Activated T-cell treated with anti-CD3 and anti-CD28 coated beads for 24 hours (primary cell): ENCODE measurements at places on chromosomes 6 and 20.

DNA sequence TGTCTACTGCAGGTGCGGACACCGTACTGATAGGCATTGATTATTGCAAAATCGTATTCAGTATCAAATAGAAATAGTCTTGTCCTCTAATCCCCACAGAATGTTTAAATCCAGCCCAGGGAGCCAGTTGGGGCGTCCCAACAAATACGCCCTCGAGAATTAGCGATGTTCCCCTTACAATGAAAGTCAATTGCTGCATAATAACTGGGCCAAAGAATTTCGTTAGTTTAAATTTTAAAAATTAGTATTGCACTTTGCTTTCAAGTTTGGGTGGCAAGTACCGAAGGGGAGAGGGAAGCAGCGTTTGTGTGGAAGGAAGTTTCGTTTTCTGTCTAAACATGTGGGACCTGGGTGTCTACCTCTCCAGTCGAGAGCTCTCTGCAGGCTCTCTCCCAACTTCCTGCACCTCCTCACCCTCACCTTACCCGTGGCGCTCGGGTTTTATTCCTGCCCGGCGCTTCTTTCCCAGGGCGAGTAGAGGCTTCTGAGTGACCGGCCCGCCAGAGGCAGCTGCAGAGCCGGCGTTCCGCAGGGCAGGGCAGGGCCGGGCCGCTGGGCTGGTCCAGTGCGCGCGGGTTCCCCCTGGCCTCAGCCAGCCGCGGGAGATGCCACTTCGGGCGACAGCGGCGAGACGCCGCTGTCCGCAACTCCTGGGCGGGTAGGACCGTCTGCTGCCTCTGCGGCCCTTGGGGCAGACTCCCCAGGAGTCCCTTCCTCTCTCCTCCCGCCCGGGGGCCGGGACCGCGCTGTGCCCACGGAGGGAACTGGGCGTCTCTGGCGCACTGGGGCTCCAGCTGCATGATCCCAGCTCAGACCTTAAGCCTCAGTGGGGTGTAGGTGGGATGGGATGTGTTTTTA, 862 bp upstream of the TFAP2C start:
- no peak for DNase-seq

- DNase-seq, result no peak
These were observed at the start of gene MOXD1 for GRCh38 chr6:132400883-132401617. Gene MOXD1 (minus strand): TSS chr6:132401475. CDS start chr6:132401426, 49 bp downstream.

- DNase-seq, result no peak
These were observed 149.1 kb downstream of the SASH1 start for GRCh38 chr6:148491638-148492251.

- no peak for DNase-seq
These were observed 125.0 kb downstream of the FYN start for GRCh38 chr6:111748231-111748647.

DNA sequence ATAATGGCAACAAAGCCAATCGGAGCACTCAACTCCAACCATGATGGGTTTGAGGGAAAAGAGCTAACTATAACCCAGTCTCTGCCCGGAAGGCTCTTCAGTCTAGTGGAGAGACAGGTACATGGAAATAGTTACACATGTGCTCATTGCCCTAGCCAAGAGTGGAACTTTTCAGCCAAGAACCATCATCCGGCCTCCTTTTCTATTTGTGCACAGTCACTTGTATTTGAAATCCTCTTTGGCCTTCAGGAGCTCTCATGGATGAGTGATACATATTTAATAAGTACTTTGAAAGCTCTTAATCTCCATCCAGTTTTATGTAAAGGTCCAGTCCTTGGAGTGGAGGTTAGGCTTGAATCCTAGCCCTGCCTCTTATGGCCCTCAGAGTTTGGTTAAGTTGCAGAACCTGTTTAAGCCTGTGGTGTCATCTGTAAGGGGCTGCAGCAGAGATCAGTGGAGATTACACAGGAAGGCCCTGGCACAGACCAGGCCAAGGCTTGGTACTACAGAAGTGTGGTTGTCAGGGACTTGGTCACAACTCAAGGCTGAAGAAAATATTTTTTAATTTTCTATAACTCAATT, 72.3 kb upstream of the SMLR1 start:
- no peak for DNase-seq

DNA sequence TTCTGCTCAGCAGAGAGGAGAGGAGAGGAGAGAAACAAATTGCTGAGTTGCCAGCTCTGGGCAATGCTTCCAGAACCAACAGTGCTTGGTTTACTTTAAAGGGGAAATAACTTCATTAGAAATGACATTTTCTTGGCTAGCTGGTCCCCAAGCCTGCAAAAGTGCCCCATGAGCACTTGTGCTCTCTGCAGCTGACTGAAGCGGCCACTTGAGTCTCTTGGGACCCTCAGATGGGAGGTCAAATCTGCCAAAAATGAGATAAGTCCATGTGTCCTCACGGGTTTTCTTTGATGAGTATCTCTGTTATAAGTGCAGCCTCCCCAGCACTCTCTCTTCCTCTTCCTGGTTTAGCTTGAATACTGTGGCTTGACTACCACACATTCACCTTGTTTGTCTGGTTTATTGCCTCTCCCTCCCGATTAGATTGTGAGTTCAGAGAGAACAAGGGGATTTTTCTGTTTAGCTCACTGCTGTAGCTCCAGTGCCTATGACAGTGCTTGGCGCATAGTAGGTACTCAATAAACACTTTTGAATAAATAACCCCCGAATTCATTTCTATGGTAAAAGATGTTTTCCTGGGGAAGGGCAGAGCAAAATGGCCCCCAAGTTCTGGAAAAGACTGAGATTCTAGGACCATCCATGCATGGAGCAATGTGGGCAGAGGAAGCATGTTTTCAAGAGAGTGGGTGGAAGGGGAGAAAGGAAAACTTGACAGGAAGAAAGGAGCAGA, 7.0 kb upstream of the RIN2 start:
- no peak for DNase-seq

DNA sequence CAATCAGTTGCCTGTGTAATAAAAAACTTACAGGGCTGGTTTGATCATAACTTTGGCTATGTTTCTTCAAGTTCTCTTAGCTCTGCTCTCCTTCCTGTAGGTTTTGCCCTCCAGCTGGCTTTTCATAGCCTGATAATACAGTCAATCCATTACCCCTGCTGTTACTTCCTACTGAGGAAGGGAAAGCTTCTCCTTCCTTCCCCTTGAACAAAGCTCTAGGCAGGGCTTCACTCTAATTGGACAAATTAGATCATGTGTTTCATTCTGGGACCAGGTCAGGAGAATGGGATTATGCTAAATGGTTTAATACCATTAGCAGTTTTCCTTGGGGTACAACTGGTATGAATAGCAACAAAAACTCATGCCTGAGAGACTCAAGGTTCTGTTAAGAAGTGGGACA, 106.8 kb upstream of the MCHR2 start:
- no peak for DNase-seq

- no peak for DNase-seq
These were observed 338.2 kb downstream of the SOX4 start for GRCh38 chr6:21931641-21932335.

- no peak for DNase-seq
These were observed 284.7 kb downstream of the CDH26 start for GRCh38 chr20:60242836-60243505.

GRCh38 chr6:4672772-4673171, 103.4 kb upstream of the CDYL start:
- no peak for DNase-seq

DNA sequence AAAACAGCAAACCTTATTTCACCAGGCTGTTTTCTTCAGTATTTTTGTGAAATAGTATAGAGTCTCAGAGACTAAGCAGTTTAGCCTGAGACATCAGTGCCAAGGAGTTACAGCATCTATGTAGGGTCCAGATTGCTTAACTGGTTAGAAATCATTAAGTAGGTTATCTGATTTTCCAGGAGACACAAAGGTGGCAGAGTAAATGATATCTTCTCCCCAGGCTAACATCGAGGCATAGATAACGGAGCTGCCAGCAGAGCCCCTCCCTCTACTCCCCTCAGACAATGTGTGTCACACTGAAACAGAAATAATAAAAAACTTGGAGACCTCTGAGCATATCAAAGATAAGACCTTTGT, 473.0 kb upstream of the CITED2 start:
- no peak for DNase-seq

- no peak for DNase-seq
These were observed 310.4 kb upstream of the MOCS1 start for GRCh38 chr6:40244699-40245098.

GRCh38 chr20:22686097-22686496, 101.7 kb upstream of the FOXA2 start:
- DNase-seq, result no peak

- DNase-seq, result no peak
These were observed 112.5 kb downstream of the FAM50B start for GRCh38 chr6:3961581-3962215.

DNA sequence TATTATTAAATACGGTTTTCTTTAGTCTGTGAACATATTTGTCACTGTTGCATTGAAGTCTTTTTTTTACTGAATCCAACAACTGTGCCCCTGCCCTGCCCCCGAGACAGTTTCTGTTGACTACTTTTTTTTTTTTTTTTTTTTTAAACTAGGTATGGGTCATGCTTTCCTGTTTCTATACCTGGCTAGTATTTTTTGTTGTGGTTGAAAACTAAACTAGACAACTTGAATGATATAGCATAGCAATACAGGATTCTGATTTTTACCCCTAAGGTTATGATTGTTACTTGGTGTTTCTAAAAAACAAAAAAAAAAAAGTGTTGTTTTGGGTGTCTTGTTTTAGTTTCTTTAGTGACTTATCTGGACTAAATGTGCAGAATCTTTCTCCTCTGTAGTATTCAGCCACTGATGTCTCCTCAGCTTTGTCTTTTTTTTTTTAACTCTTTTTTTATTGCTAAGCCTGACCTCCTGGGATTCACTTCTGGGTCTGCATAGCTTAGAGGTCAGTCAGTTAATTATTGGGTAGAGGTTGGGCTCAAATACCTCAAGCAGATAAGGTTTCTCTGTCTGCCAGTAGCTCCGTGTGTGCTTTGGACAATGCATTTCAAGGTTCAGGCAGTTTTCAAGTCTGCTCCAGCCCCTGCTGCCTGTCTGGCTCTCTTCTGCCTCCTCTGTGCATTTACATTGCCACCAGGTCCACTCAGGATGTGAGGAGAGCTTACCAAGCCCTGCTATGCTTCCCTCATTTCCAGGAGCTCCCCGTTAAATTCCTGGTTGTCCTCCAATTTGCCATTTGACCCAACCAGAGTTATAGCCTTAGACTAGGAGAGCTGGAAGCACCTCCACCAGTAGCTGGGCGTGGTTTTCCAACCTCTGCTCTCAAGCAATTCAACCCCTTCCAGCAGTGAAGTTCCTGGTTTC, 91.4 kb downstream of the SYNDIG1 start:
- no peak for DNase-seq

GRCh38 chr20:19758133-19758500, at the start of gene RIN2:
Gene RIN2 (plus strand): TSS chr20:19758258. CDS start chr20:19889602, 131,344 bp downstream.
- DNase-seq, result no peak

- DNase-seq, result no peak
These were observed 52.5 kb downstream of the PRND start for GRCh38 chr20:4774207-4774606.

DNA sequence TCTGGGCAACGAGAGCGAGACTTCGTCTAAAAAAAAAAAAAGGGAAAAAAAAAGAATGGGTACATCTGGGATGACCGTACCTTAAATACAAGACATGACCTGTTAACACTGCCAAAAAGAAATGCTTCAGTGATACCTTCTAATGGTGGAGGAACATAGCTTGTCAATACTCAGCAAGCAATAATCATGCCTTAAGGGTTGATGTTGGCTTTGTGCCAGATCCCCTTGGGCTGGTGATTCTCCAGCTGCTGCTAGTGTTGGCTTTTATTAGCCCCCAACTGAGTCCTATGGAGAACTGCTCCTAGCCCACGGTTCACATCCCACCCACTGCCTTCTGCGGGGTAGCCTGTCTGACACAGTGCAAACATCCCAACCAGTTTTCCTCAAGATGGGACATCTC, 134.9 kb downstream of the PLCB1 start:
- no peak for DNase-seq

DNA sequence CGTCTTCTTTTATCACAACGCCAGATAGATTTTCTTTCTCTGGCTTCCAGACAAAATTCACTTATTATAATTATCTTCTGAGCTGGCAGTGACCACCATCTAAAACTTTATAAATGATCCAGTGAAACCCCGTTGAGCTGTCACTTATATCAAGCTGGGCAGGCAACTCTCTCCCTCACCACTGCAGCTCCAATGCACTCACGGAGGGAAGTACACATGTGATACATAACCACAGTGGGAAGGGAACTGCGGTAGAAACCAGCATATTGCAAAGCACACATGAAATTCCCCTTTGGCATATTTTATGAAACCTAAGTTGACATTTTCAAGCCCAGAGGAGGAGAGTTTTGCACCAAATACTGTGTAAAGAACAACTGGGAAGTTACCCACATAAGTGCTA, 536.9 kb downstream of the HACE1 start:
- DNase-seq, result no peak

GRCh38 chr6:3410385-3411360, 46.2 kb downstream of the SLC22A23 start:
- peak; percentile 50 for DNase-seq

GRCh38 chr6:135703621-135704020, 147.9 kb upstream of the PDE7B start:
- peak; percentile 2 for DNase-seq

- no peak for DNase-seq
These were observed 509.6 kb downstream of the PRKN start for GRCh38 chr6:162217811-162218493.

- no peak for DNase-seq
These were observed 13.1 kb downstream of the TCP11 start for GRCh38 chr6:35128042-35128441.

- no peak for DNase-seq
These were observed 208.5 kb downstream of the LRFN2 start for GRCh38 chr6:40378725-40379074.

- DNase-seq, result no peak
These were observed 28.1 kb downstream of the INSM1 start for GRCh38 chr20:20395903-20396568.

DNA sequence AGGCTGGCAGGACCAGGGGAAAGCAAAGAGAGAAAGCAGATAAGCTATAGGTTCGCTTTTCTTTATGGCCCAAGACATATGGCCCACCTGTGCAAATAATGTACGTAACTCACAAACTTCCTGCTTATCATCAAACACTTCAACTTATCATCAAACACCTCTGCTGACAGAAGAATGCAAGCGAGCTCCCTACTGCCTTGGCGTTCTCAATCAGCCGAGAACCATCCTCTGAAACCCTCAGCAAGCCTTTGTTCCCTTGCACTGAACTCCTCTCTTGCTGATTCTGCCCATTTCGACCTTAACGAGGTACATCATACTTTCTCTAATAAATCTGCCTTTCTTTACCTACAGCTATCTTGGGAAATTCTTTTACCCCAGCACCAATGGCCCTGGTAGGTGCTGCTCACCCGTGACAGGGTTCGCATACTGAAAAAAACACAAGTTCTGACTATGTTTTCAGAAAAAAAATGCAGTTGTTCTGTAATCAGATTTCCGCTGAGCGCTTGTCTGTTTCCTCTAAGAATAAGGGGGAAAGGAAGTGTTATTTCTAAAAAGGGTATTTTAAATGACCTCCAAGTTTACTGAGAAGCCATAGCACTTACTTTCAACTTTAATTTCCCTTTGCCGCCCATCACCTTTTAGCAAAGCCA, 28.3 kb downstream of the SERPINB6 start:
- DNase-seq, result no peak

DNA sequence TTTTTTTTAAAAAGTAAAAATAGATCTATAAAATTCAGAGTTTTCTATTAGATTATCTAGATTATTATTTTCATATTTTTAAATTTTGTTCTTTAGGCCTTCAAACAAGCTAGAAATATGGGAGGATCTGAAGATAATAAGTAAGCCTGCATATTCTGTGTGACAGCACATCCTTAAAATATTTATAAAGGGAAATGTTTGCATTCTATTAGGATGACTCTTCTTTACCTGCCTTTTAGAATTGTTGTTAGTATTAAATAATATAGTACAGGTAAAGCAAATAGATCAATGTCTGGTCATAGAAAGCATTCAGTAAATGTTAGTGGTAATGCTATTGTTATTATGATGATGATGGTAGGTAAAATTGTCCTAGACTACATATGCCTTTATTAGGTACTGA, 17.4 kb downstream of the PEX3 start:
- no peak for DNase-seq
